ENCODE measurements at places on chromosomes 2 and 18.
A peak's percentile ranks its signal among the peaks of the same experiment; 100 is the strongest.

DNA sequence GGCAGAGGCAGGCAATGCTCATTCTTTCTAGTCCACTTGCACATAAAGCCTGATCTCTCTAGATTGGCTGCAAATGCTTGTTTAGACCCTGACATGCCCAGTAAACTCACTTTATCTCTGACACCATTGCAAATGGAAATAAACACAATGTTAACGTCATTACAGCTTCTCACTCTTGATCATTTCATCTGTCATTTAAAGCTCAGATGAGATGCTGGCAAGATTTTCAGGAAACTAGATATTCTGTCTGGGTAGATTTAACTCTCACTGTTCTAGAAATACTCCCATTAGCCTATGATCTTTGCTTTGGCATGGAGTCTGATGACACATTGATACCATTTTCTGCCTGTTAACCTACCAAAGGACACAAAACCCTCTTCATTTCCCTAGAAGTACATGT lies 320.7 kb upstream of the HNRNPA3 start:
- no peak for DNase-seq

- peak; percentile 7 for DNase-seq
Measured at GRCh38 chr18:24094561-24094960, 44.3 kb upstream of the CABYR start.

DNA sequence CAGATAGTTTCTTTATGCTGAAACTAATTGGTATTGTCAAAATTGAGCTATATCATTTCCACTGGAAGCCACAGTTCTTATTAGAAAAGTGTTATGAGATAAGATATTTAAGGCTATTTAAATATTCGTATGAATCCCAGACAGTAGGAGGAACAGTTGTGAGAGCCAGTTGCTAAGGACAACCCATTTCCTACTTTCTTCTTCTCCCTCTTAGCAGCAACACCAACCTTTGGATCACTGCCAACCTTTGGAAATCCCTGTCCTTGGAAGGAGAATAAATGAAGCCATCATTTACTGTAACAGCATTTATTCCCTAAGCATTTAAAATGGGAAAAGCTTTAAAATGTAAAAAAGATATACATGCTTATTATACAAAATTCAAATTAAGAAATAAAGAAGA lies 85.8 kb downstream of the PLCL1 start:
- no peak for DNase-seq

DNA sequence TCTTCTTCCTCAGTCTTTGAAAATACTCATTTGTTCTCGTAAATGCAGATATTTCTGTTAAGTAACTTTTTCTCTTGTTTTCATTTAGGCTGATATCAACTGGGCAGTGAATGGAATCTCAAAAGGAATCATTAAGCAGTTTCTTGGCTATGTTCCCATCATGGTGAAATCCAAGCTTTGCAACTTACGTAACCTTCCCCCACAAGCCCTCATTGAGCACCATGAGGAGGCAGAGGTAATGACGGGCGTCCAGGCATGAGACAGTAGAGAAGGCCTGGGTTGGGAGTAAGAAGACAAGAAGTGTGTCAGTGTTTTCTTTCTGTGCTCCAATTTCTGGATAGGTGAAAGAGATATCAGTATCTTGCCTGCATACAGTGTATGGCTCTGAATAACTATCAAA lies 5.1 kb downstream of the POLR1B start:
- DNase-seq: peak; percentile 17

- DNase-seq: no peak
Measured at GRCh38 chr2:134431838-134432434, 178.1 kb downstream of the MGAT5 start.

- DNase-seq: no peak
Measured at GRCh38 chr2:66530651-66531050, 95.7 kb downstream of the MEIS1 start.
